Daoy (cell line): ENCODE measurements at places on chromosomes 6 and 20. TPM values are rescaled to one million over a fixed set of nuclear protein-coding genes. Genes with fewer than 3 reads are reported as not detected.

GRCh38 chr6:62344850-62345249 is 58.8 kb upstream of the KHDRBS2 start:
- DNase-seq = no peak

GRCh38 chr6:152648105-152648504 is 10.9 kb upstream of the SYNE1 start:
- DNase-seq = no peak

GRCh38 chr6:41302638-41303037 is 16.2 kb upstream of the TREM1 start:
- no peak for DNase-seq

GRCh38 chr20:47380481-47380880 is 24.0 kb upstream of the ZMYND8 start:
- no peak for DNase-seq

DNA sequence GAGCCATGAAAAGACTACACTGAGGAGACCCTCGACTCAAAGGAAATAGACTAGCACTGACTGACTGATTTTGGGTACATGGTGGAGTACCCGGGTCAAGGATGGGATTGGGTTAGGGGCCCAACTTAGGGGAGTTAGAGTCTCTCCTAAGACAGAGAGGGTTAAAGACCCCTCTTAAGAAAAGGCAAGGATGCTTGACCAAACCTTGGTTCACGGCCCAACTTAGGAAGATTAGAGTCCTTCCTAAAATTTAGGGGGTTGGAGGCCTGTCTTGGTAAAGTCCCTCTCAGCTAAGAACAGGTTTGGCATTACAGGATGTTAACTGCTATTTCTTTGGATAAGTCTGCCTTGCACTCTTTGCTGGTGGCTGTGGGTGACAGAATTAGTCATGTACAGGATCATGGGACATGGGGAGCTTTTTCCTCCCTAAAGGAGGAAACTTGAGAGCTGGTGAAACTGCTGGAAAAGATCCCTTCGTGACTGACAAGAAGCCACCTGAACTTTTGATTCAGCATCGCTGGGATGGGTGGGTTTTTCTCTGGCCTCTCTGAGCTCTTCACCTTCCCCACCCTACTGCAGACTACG is 12.3 kb upstream of the SLC22A16 start:
- no peak for DNase-seq

GRCh38 chr6:105850261-105851112 is 235.6 kb upstream of the PRDM1 start:
- DNase-seq = no peak

DNA sequence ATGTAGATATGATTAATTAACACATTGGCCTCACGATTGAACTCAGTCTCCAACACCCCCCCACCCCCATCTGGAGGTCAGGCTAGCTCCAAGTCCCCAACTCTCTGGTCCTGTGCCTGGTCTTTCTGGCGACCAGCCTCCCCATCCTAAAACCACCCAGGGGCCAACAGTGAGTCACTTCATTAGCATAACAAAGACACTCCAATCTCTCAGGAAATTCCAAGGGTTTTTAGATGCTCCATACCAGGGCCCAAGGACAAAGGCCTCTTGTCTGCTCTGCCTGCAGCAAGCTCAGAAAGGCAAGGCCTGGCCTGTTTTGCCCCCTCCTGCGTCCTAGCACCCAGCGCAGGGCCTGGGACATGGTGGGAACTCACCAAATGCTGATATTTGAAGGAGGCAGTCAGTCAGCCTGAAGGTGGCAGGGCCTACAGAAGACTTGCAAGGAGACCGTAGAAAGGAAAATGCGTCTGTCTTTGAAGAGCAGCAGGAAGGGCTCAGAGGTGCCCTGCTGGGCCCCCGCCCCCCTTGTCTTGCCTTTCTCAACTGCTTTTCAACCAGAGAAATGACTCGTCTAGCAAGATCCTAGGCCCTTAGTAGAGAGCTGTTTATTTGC is 184.7 kb downstream of the CDH4 start:
- peak; percentile 95 for DNase-seq

- peak; percentile 21 for DNase-seq
These were observed 13.2 kb downstream of the QKI start for GRCh38 chr6:163427498-163428254.

DNA sequence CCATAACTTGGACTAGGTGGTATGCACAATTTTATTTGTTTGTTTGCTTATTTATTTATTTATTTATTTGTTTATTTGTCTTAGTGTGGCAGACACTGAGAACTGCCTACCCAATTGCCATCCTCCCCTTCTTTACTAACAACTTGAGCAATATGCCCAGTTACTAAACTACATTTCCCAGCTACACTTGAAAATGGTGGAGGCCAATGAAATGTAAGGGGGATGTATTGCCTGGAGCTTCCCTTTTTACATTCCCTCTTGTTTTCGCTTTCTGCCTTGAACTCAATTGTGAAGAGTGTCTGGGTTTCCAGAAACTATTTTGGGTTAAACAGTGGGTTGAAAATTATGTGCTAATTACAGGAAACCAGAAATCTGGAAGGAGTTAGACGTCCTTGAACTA is 152.7 kb upstream of the FKBP1C start:
- DNase-seq = no peak

DNA sequence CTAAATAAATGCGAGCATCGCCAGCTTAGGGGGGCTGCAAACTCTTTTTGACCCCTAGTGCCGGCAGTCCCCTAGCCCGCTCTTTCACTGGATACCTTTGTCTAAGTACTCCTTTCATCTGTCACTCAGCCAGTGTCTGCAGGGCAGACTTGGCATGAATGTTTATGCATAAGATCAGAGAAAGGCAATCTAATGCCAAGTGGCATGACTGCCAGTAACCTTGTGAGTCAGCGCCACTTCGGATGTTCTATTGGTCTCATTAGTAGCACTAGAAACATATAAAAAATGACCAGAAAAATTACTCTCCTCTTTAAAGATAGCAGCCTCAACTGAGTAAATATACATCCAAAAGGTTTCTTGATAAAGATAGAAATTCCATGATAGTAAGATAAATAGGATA is 192.2 kb downstream of the TBC1D32 start:
- peak; percentile 16 for DNase-seq

DNA sequence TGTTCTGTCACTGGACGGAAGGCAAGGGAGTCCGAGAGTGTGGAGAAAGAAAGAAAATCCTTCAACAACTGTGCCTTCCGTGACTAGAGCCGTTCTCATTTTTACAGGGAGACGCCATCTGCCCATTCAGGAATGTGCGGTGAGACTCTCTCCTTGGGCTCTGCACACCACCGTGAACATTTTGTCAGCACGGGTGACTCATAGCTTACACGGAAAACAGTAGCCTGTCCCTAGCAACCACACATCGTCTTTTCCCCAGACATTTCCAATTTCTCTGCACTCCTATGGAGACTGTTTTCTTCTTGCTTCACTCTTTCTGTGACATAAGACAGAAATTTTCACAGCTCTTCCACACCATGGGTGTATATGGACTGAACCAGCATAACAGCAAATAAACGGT is 55.1 kb downstream of the TBXT start:
- peak; percentile 86 for DNase-seq

DNA sequence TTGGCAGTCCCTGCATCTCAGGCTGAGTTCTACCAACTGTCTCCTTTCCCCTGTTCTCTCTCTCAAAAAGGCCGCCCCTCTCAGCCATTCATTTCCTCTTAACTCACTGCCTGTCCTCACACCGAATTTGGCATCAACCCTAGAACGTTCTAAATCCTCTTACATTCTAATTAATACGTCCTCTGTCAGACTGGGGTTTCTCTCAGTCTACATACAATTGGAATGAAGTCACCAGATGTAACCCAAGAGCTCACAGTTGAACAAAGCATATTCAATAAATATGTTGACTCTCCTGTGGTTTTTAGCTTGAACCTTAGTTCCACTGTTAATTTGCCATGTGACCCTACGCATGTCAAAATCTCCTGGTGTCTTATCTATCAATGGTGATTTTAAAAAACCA is 269.6 kb downstream of the CLIC5 start:
- peak; percentile 74 for DNase-seq

GRCh38 chr20:62511915-62512610 is 36.3 kb upstream of the GATA5 start:
- no peak for DNase-seq

GRCh38 chr20:787825-788224 is 19.5 kb upstream of the SLC52A3 start:
- DNase-seq = no peak

GRCh38 chr20:44630297-44630696 is 21.2 kb downstream of the ADA start:
- DNase-seq = no peak

- DNase-seq = no peak
These were observed 930.6 kb downstream of the KIF16B start for GRCh38 chr20:15642676-15643075.

GRCh38 chr20:51122931-51123658 is 100.2 kb upstream of the KCNG1 start:
- no peak for DNase-seq

DNA sequence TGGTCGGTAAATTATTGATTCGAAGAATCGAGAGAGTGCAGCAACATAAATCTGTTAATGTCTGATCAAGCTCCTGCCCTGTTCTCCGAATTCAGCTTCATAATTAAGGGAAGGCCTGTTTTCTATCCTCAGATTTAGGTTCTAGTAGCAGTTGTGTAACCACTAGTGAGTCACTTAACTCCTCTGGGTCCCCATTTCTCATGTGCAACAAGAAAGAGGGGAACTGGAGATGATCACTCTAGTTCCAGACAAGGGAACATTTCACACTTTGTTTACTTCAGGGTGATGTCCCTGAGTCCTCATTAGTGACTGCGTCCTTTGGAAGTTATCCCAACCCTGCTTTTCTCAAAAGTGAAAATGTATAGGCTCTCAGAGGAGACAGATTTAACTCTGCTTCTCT is 68.1 kb upstream of the RNF146 start:
- DNase-seq = no peak

DNA sequence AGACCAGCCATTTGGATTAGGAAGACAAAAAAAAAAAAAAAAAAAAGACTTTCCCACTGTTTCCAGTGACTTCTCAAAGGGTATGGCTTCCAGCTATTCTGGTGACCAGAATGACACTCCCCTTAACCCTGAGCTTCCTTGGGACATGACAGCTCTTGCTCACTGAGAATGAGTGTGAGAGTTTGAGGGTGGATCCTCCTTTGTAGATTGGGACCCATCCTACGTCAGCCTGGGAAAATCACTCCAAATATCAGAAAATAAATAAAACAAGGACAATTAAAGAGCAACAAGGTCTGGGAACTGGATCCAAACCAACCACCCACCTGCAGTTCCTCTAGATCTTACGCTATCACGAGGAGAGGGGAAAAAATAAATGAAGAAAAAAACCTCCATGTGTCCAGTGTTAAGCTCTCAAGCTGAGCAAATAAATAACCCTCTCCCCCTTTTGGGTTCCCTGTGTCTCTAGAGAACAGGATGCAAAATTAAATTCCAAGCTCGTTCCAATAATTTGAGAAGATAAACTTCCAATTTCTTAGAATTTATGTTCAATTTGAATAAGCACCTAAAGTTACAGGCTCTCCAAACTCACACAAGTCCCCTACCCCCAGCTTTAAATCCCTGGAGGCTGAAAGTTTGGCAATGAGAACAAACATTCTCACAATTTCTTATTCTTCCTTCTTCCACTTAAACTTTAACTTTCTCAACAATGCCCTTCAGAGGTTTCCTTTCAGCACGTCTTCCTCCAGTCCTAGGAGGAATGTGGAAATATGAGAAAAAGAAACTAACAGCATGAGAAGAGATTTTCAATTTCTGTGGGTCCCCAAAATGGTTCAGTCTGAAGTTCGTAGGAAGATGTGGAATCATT is 170.2 kb downstream of the MTFR2 start:
- no peak for DNase-seq

DNA sequence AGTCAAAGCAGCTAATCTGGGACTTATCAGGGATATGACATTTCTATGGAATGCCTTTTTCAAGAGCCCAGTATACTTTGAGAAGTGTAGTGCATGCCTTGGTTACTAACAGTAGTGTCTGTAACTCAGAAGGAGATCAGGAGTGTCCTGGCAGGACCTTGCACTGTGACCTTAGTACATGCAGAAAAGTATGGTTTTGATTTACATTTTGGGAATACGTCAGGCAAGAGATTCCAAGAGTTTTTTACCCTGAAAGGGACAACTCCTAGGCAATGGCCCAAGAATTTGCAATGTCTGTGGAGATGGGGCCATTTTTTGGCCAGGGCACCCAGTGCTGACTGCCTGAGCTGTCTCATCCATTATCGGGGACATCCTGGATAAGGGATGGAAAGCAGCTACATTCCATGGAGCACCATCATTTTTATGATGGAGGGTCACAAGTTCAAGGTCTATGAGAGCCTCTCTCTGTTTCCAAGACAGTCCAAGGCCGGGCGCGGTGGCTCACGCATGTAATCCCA is 80.2 kb downstream of the FAM50B start:
- DNase-seq = no peak

- no peak for DNase-seq
These were observed 99.5 kb downstream of the CDKAL1 start for GRCh38 chr6:20633566-20634340.

GRCh38 chr20:63230800-63231268 is 4.9 kb upstream of the BIRC7 start:
- no peak for DNase-seq

DNA sequence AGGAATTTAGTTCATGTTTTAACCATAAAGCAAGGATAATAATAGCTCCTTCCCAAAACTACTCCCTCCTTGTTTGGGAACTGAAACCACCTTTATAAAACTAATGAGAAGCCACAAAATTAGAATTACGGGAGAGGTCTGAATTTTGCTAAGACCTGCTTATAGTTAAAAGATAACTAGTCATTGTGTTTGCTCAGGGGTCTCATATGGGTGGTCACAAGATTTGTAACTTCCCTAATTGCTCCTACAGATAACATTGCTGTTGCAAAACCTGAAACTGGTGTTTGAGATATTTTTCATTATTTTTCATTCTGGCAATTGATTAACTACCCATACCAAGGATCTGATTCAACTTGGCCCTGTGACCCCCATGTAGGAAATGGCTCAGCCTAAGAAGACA is 154.5 kb upstream of the PLCB4 start:
- DNase-seq = no peak

Gene PSMB8
- 108 and 133 TPM in 2 replicates for total RNA-seq

Gene EYS
- total RNA-seq = not detected in 2 replicates

Gene HLA-DQA2
- total RNA-seq = not detected in 2 replicates

Gene TFAP2D
- not detected in 2 replicates for total RNA-seq

Gene EGFL8
- 0.21 and 2.2 TPM in 2 replicates for total RNA-seq

Gene EMILIN3
- 0.23 TPM in 1 of 2 replicates, not detected in the other for total RNA-seq

Gene MUCL3
- not detected in 2 replicates for total RNA-seq

Gene ARFGEF3
- total RNA-seq = 2.4 and 3.3 TPM in 2 replicates

Gene GTSF1L
- total RNA-seq = not detected in 2 replicates
